Activated T-helper 2 cell treated with anti-CD3 and anti-CD28 coated beads, Interferon-gamma antibody, Interleukin-2, Interleukin-4, amounts not matched to agents 10 μg/mL and 5 μg/mL and 100 μg/mL, durations not matched to agents 14 hours and 24 hours and 36 hours (primary cell): ENCODE measurements at places on chromosomes 5 and 9.

DNA sequence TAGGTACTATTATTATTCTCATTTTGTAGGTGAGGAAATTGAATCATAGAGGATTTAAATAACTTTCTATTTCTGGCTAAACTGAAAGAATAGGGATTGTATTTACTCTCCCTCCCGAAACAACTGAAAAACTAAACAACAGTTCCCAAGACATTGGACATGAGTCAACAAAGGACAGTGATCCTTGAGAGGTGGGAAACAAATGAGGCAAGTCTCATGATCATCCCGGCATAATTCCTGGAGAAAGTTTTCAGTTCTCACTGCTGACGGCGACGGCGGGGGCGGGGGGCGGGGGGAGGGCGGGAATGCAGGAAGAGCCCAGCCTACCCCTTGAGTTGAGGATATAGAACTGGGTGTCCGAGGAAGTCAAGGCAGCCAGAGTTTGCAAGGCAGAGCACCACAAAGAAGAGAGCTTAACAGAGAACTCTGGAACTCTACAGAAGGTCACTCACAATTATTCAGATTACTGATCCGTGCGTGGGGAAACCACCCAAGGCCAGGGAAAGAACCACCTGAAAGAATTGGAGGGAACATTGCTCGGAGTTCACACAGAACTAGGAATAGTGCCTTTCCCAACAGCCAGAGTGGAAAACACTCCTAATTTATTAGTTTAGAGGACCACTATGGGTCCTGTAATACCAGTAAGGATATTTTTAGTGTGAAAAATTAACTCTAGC lies 27.4 kb upstream of the WHRN start:
- no peak for DNase-seq
- no peaks in the 10 kb centered on the region for H3K36me3 ChIP-seq
- H3K4me3 ChIP-seq, result no peak overlapping the region
- H3K4me1 ChIP-seq, result no peaks in the 10 kb centered on the region
- no peak overlapping the region for H3K27ac ChIP-seq
- peaks cover 18% of the 10 kb centered on the region for H3K27me3 ChIP-seq

DNA sequence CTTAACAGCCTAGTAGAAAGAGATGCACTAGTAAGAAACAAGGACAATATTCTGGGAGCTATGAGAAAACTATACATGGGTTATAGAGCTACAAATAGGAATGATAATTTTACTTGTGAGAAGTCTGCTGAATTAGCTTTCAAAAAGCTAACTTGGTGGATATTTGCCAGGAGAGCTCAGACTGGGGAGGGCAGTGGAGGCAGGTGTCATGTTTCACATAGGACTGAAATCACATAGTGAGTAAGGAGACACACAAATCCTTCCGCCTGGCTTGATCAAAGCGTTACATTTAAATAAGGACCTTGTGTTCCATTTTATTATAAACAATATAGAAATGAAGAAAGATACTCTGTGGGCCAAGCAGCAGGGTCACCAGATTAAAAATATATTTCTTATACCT lies 235.0 kb downstream of the ISL1 start:
- no peak overlapping the region for H3K27ac ChIP-seq
- no peak for DNase-seq
- H3K4me1 ChIP-seq, result no peaks in the 10 kb centered on the region
- no peaks in the 10 kb centered on the region for H3K27me3 ChIP-seq
- H3K4me3 ChIP-seq, result no peak overlapping the region

GRCh38 chr5:171542525-171543140 lies 123.2 kb downstream of the FGF18 start:
- no peak for DNase-seq
- H3K27me3 ChIP-seq, result no peaks in the 10 kb centered on the region
- no peak overlapping the region for H3K4me3 ChIP-seq
- no peak overlapping the region for H3K27ac ChIP-seq
- no peaks in the 10 kb centered on the region for H3K36me3 ChIP-seq
- H3K4me1 ChIP-seq, result no peaks in the 10 kb centered on the region

DNA sequence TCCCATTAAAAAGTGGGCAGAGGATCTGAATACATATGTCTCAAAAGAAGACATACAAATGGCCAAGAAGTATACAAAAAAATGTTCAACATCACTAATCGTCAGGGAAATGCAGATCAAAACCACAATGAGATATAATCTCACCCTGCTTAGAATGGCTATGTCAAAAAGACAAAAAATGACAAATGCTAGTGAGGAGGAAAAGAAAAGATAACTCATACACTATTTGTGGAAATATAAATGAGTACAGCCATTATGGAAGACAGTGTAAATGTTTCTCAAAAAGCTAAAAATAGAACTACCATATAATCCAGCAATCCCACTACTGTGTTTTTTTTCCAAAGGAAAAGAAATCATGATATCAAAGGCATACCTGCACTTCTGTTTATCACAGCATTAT lies 450.7 kb downstream of the EFNA5 start:
- no peaks in the 10 kb centered on the region for H3K4me1 ChIP-seq
- no peak overlapping the region for H3K27ac ChIP-seq
- no peak for DNase-seq
- no peak overlapping the region for H3K4me3 ChIP-seq
- no peaks in the 10 kb centered on the region for H3K27me3 ChIP-seq

GRCh38 chr9:103427696-103428095 lies 432.6 kb downstream of the CYLC2 start:
- H3K27ac ChIP-seq, result no peak overlapping the region
- no peaks in the 10 kb centered on the region for H3K36me3 ChIP-seq
- no peaks in the 10 kb centered on the region for H3K27me3 ChIP-seq

GRCh38 chr5:78671609-78672008 lies 23.0 kb upstream of the LHFPL2 start:
- peaks cover 6% of the 10 kb centered on the region for H3K27me3 ChIP-seq
- H3K27ac ChIP-seq, result no peak overlapping the region
- no peak for DNase-seq
- no peak overlapping the region for H3K4me3 ChIP-seq
- H3K4me1 ChIP-seq, result no peaks in the 10 kb centered on the region

- DNase-seq, result no peak
- peaks cover 40% of the 10 kb centered on the region for H3K36me3 ChIP-seq
- H3K4me1 ChIP-seq, result peaks cover 52% of the 10 kb centered on the region
- peaks cover 7% of the 10 kb centered on the region for H3K27me3 ChIP-seq
These were observed 88.3 kb downstream of the PIK3R1 start for GRCh38 chr5:68303754-68304420.

- H3K36me3 ChIP-seq, result no peaks in the 10 kb centered on the region
- no peak overlapping the region for H3K27ac ChIP-seq
- no peak for DNase-seq
- no peak overlapping the region for H3K4me3 ChIP-seq
- H3K4me1 ChIP-seq, result no peaks in the 10 kb centered on the region
- H3K27me3 ChIP-seq, result peaks cover 7% of the 10 kb centered on the region
These were observed 39.2 kb downstream of the NACC2 start for GRCh38 chr9:136055715-136056545.

DNA sequence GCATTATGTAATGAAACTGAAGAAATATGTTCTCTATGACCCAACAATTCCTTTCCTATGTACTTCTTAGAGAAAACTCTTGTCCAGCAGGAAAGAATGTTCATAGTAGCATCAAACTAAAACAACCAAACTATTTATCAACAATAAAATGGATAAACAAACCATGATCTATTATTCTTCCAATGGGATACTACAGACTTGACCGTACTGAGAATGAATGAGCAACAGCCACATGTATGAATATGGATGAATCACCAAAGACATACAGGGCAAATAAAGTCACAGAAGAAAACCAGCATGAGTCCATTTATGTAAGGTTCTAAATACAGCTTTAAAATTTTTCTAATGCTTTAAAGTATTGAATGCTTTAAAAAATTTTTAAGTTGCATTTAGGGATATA lies 73.6 kb upstream of the SUSD1 start:
- H3K27me3 ChIP-seq, result no peaks in the 10 kb centered on the region
- H3K36me3 ChIP-seq, result peaks cover 52% of the 10 kb centered on the region
- H3K4me3 ChIP-seq, result no peak overlapping the region
- DNase-seq, result no peak

- no peak overlapping the region for H3K4me3 ChIP-seq
- no peaks in the 10 kb centered on the region for H3K27me3 ChIP-seq
- H3K4me1 ChIP-seq, result no peaks in the 10 kb centered on the region
These were observed 533.3 kb downstream of the LRRC70 start for GRCh38 chr5:63111891-63112290.

GRCh38 chr9:117286245-117286644 lies 128.6 kb downstream of the ASTN2 start:
- no peak for DNase-seq
- H3K27me3 ChIP-seq, result no peaks in the 10 kb centered on the region
- H3K4me3 ChIP-seq, result no peak overlapping the region
- no peak overlapping the region for H3K27ac ChIP-seq
- H3K4me1 ChIP-seq, result no peaks in the 10 kb centered on the region

DNA sequence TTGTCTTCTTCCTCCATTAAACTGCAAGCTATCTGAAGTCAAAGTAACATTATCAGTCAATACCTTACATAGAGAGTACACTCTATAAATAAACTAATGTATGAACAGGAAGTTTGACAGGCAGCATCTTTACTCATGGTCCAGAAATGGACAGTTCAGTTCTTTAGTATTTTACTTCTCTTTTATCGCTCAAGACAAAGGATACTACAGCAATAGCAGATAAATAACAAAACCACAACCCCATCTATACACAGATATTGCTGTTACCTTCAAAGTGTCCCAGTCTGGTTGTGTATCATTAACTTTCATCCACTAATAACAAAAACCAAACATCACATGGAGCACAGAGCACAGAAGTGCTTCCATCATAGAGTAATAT lies 46.4 kb downstream of the SEMA5A start:
- no peak for DNase-seq
- no peak overlapping the region for H3K27ac ChIP-seq
- no peaks in the 10 kb centered on the region for H3K36me3 ChIP-seq
- no peaks in the 10 kb centered on the region for H3K4me1 ChIP-seq
- H3K4me3 ChIP-seq, result no peak overlapping the region
- no peaks in the 10 kb centered on the region for H3K27me3 ChIP-seq

DNA sequence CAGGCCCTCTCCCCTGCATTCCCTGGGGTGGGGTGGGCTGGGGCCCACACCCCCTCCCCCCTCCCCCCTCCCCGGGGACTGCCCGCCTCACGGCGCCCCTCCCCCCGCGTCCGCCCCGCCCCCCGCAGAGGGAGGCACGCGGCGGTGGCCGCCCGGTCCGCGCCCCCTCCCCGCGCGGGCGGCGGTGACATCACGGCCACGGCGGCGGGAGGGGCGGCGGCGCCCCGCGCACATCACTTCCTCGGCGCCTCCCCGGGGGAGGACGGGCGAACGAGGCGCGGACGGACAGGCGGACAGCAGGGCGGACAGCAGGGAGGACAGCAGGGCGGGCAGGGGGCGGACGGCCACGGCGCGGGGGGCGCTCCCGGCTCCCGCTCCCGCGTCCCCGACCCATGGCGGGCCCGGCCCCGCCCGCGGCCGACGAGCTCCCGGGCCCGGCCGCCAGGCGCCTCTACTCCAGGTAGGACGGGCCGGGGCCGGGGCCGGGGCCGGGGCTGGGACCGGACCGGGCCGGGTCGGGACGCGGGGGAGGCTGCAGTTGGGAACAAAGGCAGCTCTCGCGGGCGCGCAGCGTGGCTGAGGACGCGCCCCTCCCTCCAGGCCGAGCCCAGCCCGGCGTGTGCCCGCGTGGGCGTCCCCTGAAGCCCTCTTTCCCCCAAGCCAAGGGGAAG lies at the start of gene GPSM1:
TSS of gene GPSM1 (plus strand) at position 236 of the 671 bp plus-strand sequence. CDS start at position 393, 157 bp downstream.
- DNase-seq, result peak; percentile 47
- H3K27ac ChIP-seq, result peak within 1 kb of the TSS; percentile 55
- H3K4me3 ChIP-seq, result peak within 1 kb of the TSS; percentile 69

GRCh38 chr5:66197764-66198405 lies 53.8 kb downstream of the SREK1 start:
- H3K4me1 ChIP-seq, result no peaks in the 10 kb centered on the region
- H3K27ac ChIP-seq, result no peak overlapping the region
- H3K27me3 ChIP-seq, result peaks cover 1% of the 10 kb centered on the region
- no peaks in the 10 kb centered on the region for H3K36me3 ChIP-seq
- DNase-seq, result no peak

DNA sequence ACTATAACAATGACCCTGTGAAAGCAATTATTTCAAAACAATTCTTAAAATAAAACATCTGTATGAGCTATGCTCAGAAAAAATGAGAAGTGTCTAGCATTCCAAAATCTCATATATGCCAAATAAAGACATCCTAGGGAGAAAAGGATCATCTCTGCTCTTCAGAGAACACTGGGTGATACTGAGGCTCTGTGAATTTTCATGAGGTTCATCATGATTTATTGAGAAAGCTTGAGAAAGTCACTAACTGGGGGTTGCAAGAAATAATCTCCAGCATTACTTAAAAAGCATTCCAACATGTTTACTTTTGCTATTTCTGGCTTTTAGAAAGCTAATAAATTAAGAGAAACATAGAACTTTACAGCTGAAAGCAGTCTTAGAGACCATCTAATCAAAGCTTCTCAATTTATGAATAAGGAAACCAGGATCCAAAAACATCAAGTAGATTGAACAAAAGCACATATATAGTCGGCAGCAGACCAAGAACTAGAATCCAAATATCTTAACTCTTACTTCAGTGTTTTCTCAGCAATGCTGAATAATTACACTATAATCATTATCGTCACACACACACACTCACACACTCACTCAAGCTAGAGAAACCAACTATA lies 372.8 kb downstream of the NR2F1-AS1 start:
- H3K4me3 ChIP-seq, result no peak overlapping the region
- DNase-seq, result no peak
- no peaks in the 10 kb centered on the region for H3K27me3 ChIP-seq
- H3K27ac ChIP-seq, result no peak overlapping the region
- no peaks in the 10 kb centered on the region for H3K4me1 ChIP-seq

- H3K4me1 ChIP-seq, result peaks cover 34% of the 10 kb centered on the region
- peaks cover 3% of the 10 kb centered on the region for H3K36me3 ChIP-seq
- DNase-seq, result no peak
- peak overlapping the region; percentile 67 for H3K27ac ChIP-seq
- peaks cover 10% of the 10 kb centered on the region for H3K27me3 ChIP-seq
- H3K4me3 ChIP-seq, result no peak overlapping the region
These were observed 595.2 kb downstream of the RAB3C start for GRCh38 chr5:59178071-59178470.

GRCh38 chr9:96725576-96725975 lies 52.3 kb downstream of the ZNF510 start:
- no peaks in the 10 kb centered on the region for H3K4me1 ChIP-seq
- H3K36me3 ChIP-seq, result no peaks in the 10 kb centered on the region
- no peak overlapping the region for H3K27ac ChIP-seq
- peaks cover 2% of the 10 kb centered on the region for H3K27me3 ChIP-seq
- DNase-seq, result no peak
